ENCODE measurements at places on chromosomes 12 and 14.

DNA sequence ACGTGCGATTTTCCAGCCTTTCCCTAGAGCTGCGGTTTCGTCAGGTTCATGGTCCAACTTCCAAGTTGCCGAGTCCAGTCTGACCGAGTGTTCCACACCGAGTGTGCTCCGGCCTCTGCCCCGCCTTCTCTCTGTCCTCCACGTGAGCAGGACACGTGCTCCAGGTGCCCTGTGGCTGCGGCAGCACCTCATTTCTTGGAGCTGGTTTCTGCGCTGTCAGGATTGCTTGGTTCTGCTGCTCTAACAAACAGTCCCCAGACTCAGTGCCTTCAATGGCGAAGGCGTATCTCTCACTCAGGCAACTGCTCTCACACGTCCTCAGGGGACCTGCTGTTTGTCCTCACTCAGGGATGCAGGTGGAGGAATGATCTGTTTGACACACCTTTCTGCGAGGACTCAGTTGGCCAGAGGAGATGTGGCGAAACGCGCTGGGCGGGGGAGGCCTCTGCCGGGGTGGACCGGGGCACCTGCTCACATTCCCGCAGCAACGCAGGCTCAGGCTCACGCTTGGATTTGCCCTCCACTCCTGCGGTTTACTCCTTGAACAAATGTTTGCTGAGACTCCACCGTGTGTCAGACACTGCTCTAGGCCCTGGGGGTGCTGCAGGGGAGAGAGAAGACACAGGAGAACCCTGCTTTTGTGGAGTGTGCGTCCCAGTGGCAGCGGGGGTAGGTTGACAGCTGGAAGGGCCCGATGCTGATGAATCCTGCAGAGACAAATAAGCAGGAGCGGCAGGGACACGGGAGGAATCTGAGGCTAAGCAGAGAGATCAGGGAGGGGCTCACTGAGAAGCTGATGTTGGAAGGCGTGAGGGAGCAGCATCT is 63.4 kb upstream of the FBRSL1 start:
- no peak for DNase-seq

GRCh38 chr14:55198749-55199148 is 7.4 kb upstream of the DLGAP5 start:
- DNase-seq = no peak

DNA sequence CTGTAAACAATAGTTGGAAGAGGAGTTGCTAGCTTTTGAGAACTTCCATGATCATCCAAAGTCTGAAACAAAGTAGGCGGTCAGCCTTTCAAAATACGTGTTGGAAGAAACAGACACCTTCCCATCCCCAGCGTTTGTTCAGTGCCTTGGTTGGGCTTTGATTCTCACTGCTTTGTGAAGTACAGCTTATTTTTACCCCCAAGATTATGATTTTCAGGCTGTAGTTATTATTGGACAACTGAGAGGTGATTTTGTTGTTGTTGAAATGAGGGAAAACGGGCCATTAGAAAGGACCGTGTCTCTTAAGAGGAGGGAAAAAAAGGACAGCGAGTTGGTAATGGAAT is 921 bp upstream of the CEP83 start:
- no peak for DNase-seq

GRCh38 chr14:76870166-76870565 is 44.0 kb downstream of the LRRC74A start:
- no peak for DNase-seq

DNA sequence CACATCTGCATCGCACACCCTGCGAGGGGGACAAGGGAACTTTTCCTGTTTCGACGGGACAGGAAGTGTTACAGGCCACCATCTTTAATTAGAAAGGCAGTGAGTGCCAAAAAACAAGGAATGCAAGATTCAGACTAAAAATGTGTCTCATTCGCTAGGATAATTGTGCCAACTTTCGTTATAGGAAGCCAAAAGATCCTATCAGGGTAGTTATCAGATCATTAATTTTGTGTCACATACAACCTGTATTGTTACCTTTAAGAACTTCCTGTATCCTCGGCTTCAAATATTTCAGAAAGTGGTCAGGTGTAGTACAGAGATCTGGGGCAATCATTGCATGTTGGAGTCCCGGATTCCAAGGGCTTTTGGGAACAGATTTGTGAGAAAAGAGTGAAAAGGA is 19.2 kb upstream of the MGP start:
- no peak for DNase-seq

- no peak for DNase-seq
Observed at GRCh38 chr12:52247622-52248540, 14.8 kb downstream of the KRT7 start.

- no peak for DNase-seq
Observed at GRCh38 chr14:84432676-84433075, 1097.3 kb upstream of the FLRT2 start.

DNA sequence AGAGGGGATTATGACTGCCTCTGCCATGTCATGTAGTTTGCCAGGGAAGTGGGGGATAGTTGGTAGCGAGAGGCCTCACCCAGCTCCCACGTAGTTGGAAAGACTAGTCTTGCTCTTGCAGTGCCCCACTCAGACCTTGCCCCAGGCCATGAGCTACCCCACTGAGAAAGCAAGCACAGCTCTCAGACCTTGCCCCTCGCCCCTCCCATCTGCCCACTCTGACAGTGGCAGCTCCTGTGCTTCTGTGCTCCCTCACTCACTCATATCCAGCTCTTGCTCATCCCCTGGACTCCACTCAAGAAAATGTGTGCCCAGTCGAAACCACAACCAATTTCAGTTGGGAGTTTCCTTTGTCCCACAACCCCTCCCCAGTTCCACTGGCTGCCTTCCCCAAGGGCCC is 55.5 kb upstream of the BDKRB2 start:
- DNase-seq = peak; percentile 91

DNA sequence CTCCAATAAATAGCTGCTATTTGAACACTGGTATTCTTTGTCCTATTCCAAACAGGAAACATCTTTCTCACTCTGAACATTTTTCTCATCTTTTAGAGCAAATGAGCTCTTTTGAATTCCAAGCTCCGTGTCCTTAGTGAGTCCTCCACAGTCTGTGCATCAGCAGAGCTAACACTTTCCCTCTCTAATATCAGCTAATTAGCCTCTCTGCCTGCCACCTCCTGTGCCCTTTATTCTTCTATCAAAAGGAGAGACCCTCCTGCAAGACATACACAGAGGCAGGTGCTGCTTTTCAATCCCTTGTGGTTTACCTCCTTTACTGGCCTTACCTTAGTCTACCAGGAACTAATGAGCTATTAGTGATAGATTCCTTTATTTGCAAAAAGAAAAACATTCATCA is 178.5 kb downstream of the SLC35F4 start:
- no peak for DNase-seq
